Activated CD4-positive, alpha-beta T cell treated with anti-CD3 and anti-CD28 coated beads, Interleukin-2, amount 50 U/mL, for 24 hours (primary cell): ENCODE measurements at places on chromosomes 3 and 15.

- DNase-seq = no peak
These were observed 33.6 kb downstream of the AKAP13 start for GRCh38 chr15:85414037-85414436.

- DNase-seq = no peak
These were observed 8.9 kb downstream of the EPHB3 start for GRCh38 chr3:184570489-184570888.

GRCh38 chr15:42275780-42276391 lies 2.7 kb upstream of the TMEM87A start:
- DNase-seq = no peak

GRCh38 chr3:14853271-14853951 lies 34.6 kb downstream of the FGD5 start:
- DNase-seq = no peak

DNA sequence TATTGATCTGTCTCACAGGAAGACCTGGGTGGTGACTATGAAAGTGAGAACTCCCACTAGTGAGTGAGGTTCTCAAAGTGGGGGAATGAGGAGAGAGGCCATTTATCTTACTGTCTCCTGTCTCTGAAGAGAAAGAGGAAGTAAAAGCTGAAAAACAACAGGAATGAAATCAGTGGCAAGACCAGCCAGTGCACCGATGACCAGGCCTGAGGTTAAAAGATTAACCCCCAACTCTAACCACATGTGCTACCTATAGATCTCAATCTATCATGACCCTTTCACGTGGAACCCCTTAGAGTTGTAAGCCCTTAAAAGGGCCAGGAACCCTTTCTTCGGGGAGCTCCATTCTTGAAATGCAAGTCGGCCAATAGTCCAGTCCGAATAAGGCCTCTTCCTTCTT lies 239.3 kb upstream of the CNTN6 start:
- DNase-seq = no peak

GRCh38 chr3:50483374-50483773 lies 20.1 kb downstream of the CACNA2D2 start:
- DNase-seq = no peak

GRCh38 chr3:52061121-52061910 lies 4.9 kb upstream of the DUSP7 start:
- no peak for DNase-seq

DNA sequence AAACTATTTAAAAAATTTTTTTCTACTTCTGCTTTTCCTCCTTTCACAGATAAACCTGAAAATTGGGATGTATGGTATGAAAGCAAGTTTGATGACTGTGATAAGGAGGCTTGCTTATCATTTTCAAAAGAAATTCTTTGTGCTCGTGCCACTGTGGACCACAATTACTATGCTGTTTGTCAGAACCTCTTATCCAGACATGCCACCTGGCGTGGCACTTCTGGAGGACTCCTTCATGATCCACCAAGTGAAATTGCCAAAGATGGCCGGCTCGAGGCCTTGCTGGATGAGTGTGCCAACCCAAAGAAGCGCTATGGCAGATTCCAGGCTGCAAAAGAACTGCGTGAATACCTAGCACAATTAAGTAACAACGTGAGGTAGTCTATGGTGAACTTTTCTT lies 17.8 kb downstream of the DIPK2A start:
- DNase-seq = no peak

GRCh38 chr3:12906141-12906915 lies 65.0 kb upstream of the RPL32 start:
- no peak for DNase-seq

GRCh38 chr15:36782681-36783080 lies 203.3 kb downstream of the CDIN1 start:
- DNase-seq = no peak

DNA sequence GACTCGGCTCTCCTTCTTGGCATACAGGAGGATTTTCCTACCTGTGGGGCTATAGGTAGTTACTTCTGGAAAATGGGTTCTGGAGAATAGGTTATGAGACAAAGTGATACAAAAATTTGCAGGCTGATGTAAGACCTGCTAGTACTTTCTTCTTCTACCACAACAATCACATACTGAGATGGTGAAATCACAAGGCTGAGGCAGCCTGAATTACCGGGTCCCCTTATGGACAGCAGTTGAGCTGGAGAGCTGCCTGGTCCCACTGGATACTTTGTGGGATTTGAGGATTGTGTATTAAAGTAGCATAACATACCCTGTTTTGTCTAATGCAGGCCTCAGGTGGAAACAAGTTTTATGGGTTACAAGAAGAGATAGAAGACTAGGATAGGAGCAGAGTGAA lies 86.5 kb upstream of the FAM98B start:
- DNase-seq = no peak

- no peak for DNase-seq
These were observed 314.7 kb upstream of the ALCAM start for GRCh38 chr3:105051972-105052371.

GRCh38 chr3:99683465-99683864 lies 45.1 kb downstream of the COL8A1 start:
- DNase-seq = no peak

DNA sequence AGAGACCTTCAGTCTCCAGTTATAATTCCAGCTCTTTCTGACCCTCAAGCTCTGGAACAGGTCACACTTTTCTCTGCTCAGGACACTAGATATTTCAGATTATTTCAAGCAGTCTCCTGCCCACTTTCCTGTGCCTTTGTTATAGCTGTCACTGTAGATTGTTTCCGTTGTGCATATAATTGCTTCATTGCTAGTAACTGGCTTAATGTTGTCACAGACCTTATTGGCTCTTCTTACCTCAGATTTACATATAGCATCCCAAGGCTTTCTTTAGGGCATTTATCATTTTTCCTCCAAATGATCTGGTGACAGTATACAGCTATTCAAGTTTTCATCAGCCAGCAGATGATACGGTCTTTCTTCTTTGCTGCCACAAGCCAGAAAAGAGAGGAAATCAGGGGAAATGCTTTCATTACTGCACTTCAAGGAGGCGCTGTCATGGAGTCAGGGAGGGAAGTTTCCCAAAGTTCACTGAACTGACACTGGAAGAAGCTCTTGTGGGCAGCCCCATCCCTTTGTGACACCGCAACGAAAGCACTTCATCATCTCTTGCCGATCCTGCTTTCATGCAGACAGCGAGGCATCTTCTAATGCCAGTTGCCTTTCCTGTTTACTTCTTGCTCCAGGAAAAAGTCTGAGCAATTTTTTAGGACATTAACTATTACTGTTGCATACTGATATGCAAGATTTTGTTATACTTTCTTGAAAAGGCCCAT lies 181.9 kb downstream of the CDIN1 start:
- no peak for DNase-seq

- no peak for DNase-seq
These were observed 72.8 kb upstream of the THSD4 start for GRCh38 chr15:71042356-71042922.

GRCh38 chr15:47669221-47669620 lies 48.1 kb upstream of the SEMA6D start:
- no peak for DNase-seq

- no peak for DNase-seq
These were observed 41.4 kb downstream of the CTDSPL2 start for GRCh38 chr15:44468709-44469385.

GRCh38 chr15:80507131-80507530 lies 102.9 kb downstream of the ARNT2 start:
- no peak for DNase-seq
